Renal cortical epithelial cell (primary cell): ENCODE measurements at places on chromosomes 7 and 10.

- peak; percentile 55 for DNase-seq
Measured at GRCh38 chr10:75211007-75211691, 553 bp downstream of the VDAC2 start.

DNA sequence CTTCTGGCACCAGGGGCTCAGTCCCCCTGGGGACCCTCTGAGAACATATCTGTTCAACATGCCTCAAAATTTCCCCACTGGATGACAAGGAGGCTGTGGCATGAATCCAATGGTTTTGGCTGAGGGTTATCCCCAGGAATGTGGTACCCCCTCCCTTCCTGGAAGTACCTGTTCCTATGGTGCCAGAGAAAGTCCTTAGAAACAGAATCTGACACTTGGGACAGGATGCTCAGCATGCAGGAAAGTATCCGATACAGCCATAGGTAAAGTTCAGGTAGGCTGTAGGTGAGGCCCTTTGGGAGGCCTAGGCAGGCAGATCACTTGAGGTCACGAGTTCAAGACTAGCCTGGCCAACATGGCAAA, 42.7 kb upstream of the A1CF start:
- DNase-seq: no peak

DNA sequence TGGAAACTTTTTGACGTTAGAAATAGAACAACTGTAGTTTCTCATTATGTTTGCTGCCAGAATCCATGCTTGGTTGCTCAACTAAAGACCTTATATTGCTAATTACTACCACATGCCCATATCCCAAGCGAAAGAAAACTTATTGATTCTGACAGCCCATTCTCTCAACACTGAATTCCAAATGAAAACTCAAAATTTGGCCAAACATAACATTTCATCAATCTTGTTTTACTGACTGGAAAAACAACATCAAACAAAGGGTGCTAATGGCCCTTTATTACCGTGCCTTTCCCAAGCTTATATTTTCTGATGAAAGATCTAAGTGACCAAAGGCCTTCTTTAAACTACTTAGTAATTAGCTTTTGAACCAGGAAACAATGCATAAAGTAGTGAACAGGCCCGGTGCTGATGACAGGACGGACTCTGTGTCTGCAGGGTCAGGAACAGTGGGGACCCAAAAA, 531.8 kb downstream of the KCNMA1 start:
- no peak for DNase-seq

GRCh38 chr10:98332623-98333269, 64.8 kb upstream of the LOXL4 start:
- DNase-seq: peak; percentile 46
